SK-N-MC (cell line): ENCODE measurements at places on chromosomes 7 and 10.

DNA sequence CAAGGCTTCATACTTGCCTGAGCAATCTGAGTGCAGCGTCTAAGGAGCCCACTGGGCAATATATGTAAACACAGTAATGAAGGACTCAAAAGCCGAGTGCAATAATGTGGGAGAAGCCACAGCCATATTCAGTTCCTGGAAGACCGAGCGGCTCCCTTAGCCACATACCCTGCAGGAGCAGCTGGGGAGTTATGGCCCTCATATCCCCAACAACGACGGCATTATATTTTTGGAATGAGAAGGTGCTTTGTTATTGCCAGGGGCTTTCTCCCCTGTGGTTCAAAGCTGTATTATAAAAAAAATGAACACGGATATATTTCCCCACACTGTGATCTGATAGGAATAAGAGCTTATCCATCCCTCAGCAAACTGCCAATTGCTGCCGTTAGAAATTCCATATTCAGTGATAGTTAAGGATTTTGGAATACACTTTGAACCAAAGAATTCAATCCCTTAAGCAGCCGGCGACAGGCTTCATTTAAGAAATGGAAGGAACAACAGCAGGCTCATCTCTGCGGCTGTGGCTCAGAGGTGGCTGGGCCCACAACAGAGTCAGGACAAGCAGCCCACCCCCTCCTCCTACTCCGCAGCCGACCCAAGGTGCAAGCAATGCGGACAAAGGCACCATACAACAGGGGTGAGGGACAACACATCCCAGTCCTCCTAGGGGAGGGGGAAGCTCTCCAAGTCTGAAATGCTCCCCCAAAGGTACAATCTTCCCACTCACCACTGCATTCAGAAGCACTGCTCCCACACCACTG lies 77.2 kb downstream of the TNS3 start:
- no peak for DNase-seq

GRCh38 chr7:122383934-122384333 lies 79.4 kb upstream of the FEZF1 start:
- no peak for DNase-seq

DNA sequence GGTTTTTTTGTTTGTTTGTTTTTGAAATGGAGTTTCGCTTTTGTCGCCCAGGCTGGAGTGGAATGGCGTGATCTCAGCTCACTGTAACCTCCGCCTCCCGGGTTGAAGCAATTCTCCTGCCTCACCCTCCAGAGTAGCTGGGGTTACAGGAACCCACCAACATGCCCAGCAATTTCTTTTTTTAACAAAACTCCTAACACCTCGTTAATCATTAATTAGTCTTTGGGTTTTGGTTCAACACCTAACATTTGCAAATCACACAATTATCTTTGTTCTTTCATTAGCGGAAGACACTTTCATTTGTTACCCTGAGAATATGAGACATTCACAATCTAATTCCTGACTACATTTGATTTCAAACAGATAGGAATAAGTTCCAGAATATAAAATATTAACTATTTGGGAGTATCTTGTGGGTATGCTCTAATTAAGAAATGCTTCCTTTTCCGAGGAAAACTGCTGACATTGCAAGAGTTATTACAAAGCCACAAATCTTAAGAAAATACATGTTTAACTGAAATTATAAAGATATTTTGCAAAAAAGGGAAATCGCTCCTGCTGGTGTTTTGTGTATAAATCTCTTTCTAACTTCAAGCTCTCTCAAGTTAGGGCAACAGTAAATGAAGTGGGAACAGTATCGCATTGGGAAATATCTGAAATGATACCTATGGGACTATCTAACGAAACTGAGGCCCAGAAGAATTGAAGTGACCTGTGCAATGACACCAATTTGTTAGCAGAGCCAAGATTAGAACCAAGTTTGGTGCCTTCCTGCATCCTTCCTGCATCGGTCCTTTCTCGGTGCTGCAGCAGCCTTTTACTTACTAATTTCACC lies 1.2 kb upstream of the LSM8 start:
- DNase-seq: no peak

DNA sequence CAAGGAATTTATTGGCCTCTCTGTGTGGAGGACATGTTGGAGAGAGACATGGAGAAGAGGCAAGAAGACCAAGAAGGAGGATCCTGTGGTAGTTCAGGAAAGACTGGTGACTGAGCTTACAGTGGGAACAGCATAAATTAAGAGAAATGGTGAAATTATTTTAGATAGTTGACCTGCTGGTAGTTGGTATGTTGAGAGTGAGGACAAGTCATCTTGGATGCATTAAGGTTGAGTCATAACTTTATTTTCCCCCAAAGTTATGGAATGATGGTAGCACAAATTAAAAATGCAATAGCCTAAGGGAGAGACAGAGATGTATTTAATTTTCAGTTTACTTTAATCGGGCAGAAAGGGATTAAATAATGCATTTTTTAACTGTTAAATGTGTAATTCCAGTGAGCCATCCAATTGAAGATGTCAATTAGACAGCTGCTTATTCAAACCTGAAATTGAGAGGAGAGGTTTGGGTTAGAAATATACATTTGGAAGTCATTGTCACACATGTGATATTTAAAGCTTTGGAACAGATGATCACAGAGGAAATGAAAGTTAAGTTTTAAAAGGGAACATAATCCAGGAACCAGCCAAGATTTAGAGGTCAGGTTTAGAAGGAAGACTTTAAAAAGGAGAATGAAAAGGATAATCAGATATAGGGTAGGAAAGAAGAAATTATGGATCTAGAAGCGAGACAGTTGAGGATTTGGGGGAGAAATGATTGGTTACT lies 80.6 kb downstream of the DGKB start:
- no peak for DNase-seq

- DNase-seq: no peak
These were observed 20.8 kb downstream of the WIPI2 start for GRCh38 chr7:5210751-5211338.

GRCh38 chr7:88204525-88205110 lies 15.2 kb downstream of the SRI start:
- no peak for DNase-seq

- DNase-seq: no peak
These were observed 91.4 kb upstream of the NPVF start for GRCh38 chr7:25319707-25320106.

DNA sequence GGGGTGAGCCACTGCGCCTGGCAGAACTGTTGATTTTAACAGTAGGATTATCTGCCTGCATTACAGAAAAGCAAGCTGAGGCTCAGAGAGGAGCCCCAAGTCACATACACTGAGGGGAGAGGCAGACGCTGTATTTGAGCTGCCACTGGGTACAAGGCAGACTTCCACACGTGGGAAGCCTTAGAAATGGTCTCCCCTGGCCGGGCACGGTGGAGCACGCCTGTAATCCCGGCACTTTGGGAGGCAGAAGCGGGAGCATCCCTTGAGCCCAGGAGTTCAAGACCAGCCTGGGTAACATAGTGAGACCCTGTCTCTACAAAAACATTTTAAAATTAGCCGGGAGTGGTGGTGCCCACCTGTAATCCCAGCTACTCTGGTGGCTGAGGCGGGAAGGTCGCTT lies 902 bp upstream of the FZD9 start:
- DNase-seq: no peak

- DNase-seq: no peak
These were observed 24.6 kb upstream of the WNT16 start for GRCh38 chr7:121304102-121304658.

DNA sequence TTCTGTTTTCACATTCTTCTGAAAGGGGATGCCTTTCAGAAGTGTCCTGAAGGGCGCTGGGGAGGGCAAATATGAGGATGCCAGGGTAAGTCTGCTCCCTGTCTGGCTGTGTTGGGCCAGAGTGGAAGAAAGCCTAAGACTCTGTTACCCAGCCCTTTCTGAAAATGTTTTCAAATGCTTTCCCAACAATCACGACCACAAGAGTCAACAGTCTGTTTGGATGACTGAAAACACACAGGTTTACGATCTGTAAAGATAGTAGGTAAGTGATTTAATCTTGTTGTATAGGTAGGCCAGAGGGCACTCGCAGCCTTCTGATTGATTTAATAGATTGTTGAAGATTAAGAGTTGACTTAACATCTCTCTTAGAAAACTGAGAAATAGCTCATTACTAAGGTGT lies 13.2 kb downstream of the SGPL1 start:
- DNase-seq: no peak

- DNase-seq: no peak
These were observed 227.0 kb downstream of the DKK1 start for GRCh38 chr10:52541006-52541473.

DNA sequence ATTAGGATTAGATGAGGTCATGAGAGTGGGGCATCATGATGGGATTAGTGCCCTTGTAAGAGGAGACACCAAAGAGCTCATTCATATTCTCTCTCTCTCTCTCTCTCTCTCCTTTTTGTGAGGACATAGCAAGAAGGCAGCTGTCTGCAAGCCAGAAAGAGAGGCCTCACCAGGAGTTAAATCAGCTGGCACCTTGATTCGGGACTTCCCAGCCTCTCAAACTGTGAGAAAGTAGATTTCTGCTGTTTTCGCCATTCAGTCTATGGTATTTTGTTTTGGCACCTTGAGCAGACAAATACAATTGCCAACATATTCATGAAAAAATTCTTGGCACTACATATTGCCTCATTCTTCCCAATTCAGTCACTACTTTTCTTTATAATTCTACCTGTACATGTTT lies 20.6 kb upstream of the ATAD1 start:
- no peak for DNase-seq
